MM.1S (cell line): ENCODE measurements at places on chromosomes 7 and 10.

- no peak for DNase-seq
These were observed 96.4 kb downstream of the SLIT1 start for GRCh38 chr10:97089209-97089870.

GRCh38 chr7:137798073-137798763 lies 48.6 kb downstream of the DGKI start:
- DNase-seq: no peak

DNA sequence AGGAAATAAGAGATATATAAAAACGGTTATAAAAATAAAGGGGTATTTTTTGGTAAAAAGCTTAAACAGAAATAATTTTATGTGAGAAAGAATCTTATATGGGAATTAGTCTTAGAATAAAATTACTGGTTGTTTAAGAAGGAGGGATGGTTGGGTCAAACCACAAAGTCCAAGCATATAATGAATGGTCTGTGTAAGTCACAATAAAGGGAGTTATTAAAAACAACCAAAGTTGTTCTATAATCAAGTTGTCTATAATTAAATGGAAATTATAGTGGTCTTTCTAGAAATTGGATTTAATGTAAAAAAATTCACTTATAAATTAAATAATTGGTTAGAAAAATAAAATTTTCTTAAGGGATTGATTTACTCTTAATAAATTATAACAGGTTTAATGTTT lies 304.8 kb downstream of the POM121L12 start:
- no peak for DNase-seq

DNA sequence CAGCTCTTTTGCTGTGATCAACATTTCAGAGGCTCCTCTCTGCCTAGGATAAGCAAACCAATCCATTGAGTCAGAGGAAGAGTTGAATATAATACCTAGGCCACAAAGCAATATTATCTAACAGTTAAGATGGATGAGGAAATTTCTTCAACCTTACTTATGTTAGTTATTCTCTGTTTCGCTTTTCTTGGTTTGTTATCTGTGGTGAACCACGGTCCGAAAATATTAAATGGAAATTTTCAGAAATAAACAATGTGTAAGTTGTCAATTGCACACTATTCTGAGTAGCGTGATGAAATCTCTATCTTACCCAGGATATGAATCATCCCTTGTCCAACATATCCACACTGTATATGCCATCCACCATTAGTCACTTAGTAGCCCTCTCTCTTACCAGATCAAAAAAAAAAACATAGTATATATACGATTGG lies 1.5 kb upstream of the HTR7 start:
- no peak for DNase-seq

DNA sequence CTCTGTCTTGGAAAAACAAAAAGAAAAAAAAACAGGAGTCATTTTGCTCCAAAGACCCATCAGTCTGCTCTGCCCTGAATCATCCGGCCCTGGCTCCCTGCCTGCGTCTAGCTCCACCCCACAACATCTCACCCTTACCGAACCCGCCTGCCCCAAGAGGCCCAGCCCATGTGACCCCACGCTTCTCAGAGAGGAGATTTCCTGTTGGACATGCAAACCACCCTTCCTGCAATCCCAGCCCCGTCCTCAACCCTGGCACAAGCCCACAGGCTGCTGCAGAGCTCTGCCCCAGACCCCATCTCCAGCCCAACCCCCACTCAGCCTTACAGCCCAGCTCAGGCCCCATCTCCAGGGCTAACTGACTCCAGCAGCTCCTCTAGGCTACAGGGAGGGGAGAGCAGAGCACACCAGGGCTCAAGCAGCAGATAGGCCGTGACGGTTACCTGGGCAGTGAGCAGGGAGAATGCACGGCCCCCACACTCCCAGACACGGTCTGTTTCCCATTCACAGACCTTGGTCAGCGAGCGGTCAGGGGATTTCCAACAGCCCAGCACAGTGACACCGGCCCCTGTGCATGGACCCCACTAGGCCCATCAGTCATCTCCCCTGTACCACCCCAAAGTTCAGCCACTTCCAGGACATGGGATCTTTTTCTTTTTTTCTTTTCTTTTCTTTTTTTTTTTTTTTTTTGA lies 69.9 kb upstream of the GTF2I start:
- DNase-seq: no peak

- DNase-seq: no peak
These were observed 31.8 kb upstream of the RET start for GRCh38 chr10:43044961-43045621.
